ENCODE measurements at places on chromosomes 12 and 14.

DNA sequence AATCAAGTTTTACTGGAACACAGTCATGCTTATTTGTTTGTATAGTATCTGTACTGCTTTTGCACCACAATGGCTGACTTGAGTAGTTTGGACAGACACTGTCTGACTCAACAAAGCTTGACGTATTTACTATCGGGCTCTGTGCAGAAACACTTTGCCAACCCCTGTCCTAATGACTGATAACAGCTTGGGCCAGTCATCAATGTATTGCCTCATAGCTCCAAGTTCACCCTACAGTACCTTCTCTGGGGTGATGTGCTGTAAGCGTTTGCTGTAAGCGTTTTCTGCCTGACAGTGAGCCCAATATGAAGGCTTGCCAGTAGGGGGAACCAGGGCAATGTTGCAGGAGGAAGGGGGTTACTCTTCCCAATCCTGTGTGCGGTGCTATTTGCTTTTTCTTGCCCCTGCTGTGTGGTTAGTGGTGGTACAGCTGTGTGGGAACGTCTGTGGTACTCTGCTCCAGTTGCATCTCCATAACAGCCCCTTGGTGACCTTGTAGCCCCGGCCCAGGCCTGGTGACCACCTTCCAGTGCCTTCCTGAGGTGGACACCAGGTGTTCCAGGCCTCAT, 5.4 kb upstream of the CCDC177 start:
- peak; percentile 44 for DNase-seq

GRCh38 chr12:130199581-130200390, 37.5 kb downstream of the FZD10 start:
- DNase-seq = no peak

- no peak for DNase-seq
Observed at GRCh38 chr14:91303091-91303923, 58.8 kb upstream of the GPR68 start.

- DNase-seq = no peak
Observed at GRCh38 chr14:50963919-50964318, 19.6 kb upstream of the PYGL start.

DNA sequence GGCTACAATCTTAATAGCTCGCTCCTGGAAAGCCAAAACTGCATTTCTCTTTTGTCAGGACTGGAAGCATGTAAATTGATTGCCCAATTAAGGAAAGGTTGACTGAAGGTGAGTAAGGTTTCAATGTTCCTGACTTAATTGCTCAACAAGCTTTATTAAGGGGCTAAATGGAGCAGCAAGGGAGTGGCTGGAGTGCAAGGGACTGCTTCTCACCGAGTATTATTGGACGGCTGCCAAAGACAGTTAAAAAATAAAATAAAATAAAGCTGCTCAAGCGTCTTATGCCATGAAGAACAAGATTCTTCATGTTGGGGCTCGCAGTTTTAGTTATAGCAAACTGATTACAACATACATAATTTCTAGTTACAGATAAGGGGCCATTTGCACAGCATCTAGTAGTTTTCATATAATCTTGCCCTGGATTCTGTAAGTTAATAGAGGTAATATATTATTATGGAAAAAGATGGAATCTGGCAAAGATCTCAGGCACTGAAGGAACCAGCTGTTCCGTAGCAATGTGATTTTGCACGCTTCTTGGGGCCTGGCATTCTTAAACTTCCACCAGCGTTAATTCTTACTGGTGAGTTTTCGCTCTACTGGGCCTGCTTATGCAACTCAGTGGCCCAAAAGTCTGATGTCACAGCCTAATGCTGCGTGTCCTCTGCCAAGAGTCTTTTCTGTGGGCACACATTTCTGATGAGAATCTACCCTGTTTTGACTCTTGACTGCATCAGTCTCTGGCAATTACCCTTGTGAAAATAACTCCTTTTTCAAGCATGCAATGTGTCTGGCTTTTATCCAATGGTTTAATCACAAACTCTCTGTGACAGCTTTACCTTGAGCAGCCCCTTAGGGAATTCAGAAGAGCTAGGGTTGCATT, 108.5 kb downstream of the SLC38A1 start:
- DNase-seq = peak; percentile 74

- no peak for DNase-seq
Observed at GRCh38 chr12:52499806-52500560, 6.9 kb upstream of the KRT6A start.

DNA sequence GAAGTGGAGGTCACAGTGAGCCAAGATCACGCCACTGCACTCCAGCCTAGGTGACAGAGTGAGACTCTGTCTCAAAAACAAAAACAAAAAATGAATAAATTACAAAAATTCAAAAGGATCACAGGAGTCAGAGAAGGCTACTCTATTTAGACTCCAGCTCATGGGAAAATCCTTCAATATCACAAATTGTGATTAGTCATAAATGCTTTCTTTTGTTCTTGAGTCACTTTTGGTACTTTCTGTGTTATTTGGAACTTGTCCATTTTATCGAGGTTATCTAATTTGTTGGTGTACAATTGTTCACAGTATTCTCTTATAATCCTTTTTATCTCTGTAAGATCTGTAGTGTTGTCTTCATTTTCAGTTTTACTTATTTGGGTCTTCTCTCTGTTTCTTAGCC, 18.9 kb downstream of the ALDH2 start:
- no peak for DNase-seq

DNA sequence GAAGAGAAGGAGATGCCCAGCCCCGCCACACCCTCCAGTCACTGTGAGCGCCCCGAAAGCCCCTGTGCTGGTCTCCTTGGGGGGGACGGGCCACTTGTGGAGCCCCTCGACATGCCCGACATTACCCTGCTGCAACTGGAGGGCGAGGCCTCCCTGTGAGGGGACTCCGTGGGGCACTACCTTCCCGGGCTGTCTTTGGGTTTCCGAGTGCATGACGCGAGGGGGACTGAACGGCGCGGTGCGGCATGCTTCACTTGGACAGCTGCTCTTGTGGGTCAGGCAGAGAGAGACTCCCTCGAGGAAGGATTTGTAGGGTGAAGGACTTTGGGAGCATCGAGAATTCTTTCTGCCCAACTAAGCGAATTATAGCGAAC, 1.1 kb downstream of the CCDC184 start:
- no peak for DNase-seq

- no peak for DNase-seq
Observed at GRCh38 chr12:89578499-89578898, 52.7 kb upstream of the POC1B start.
